ENCODE measurements at places on chromosomes 3 and 15.

DNA sequence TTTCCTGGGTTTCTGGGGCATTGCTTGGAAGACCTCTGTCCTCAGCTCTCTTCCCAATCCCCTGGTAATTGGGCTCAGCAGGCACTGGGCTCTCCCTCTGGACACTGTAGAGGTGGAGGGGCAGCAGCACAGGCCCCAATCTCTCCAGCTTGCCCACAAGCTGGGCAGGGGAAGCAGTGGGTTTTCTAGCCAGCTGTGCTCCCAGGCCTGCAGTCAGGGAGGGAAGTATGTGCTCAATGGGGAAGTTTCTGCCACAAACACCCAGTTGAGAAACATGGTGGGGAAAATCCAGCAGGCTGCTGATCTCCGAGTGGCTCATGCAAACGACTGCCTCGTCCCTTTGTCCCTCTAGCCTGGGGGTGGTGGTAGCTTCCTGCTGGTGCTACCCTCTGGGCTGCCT lies 12.8 kb upstream of the RFT1 start:
- no peaks in the 10 kb centered on the region for H3K36me3 ChIP-seq
- H3K27ac ChIP-seq = no peak overlapping the region
- no peaks in the 10 kb centered on the region for H3K27me3 ChIP-seq
- no peak overlapping the region for H3K4me3 ChIP-seq
- no peak for DNase-seq
- H3K4me1 ChIP-seq = peaks cover 7% of the 10 kb centered on the region

DNA sequence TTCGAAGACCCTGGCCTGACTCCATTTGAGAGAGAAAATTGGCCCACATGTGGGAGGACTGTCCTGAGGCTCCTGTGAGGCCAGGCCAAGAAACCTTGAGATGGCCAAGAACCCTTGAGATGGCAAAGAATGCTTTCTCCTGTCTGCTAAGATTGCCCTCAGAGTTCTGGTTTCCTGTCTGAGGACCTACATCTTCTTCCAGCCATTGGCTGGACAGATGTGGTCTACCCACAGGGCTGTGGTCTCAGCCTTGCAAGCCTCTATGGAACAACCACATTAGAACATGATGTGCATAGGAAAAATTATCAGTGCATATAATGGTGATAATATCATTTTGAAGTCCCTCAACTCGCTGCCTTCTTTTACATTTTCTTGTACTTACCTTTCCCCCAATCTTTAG lies 10.8 kb upstream of the RASA2 start:
- H3K36me3 ChIP-seq = no peaks in the 10 kb centered on the region
- no peak for DNase-seq
- no peak overlapping the region for H3K27ac ChIP-seq
- peaks cover 17% of the 10 kb centered on the region for H3K4me1 ChIP-seq

- H3K36me3 ChIP-seq = no peaks in the 10 kb centered on the region
- DNase-seq = peak; percentile 82
- H3K4me1 ChIP-seq = peaks cover 7% of the 10 kb centered on the region
Measured at GRCh38 chr3:186461141-186461540, 83.0 kb downstream of the CRYGS start.

DNA sequence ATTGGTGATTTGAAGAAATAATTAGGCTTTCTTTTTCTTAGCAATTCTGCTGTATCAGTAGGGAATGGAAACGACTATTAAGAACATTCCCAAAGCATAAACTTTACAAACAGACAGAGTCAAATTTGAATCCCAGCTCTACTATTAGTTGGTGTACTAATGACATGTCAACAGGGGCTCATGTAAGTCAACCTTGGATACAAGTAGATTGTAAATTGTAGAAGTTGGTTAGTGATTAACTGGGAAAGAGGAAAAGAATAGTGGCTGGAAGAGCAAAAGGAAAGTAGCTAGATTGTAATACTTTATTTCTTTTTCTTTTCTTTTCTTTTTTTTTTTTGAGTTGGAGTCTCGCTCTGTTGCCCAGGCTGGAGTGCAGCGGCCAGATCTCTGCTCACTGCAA lies 38.6 kb upstream of the DPPA4 start:
- H3K4me3 ChIP-seq = no peak overlapping the region
- H3K36me3 ChIP-seq = no peaks in the 10 kb centered on the region
- no peaks in the 10 kb centered on the region for H3K27me3 ChIP-seq
- H3K27ac ChIP-seq = no peak overlapping the region
- DNase-seq = no peak

- no peaks in the 10 kb centered on the region for H3K36me3 ChIP-seq
- H3K27ac ChIP-seq = no peak overlapping the region
- peaks cover 90% of the 10 kb centered on the region for H3K27me3 ChIP-seq
- DNase-seq = no peak
Measured at GRCh38 chr15:68900027-68900426, 30.3 kb upstream of the SPESP1 start.

DNA sequence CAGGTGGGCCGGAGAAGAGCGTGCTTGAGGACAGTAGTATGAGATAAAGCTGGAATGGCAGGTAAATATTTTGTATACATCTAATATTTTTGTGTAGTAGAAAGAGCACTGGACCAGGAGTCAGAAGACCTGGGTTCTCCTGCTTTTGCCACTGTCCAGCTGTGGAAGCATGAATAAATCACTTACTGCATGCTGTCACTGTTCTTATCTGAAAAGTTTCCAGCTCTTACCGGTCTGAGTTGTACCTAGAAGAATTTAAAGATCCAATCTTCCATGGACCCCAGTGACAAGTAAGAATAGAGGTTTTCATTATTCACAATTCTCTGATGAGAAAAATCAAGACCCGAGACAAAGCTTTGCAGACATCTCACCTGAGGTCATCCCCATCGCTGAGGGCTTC lies 5.9 kb downstream of the XPC start:
- no peak overlapping the region for H3K4me3 ChIP-seq
- peaks cover 33% of the 10 kb centered on the region for H3K36me3 ChIP-seq
- H3K27ac ChIP-seq = no peak overlapping the region
- no peaks in the 10 kb centered on the region for H3K27me3 ChIP-seq

DNA sequence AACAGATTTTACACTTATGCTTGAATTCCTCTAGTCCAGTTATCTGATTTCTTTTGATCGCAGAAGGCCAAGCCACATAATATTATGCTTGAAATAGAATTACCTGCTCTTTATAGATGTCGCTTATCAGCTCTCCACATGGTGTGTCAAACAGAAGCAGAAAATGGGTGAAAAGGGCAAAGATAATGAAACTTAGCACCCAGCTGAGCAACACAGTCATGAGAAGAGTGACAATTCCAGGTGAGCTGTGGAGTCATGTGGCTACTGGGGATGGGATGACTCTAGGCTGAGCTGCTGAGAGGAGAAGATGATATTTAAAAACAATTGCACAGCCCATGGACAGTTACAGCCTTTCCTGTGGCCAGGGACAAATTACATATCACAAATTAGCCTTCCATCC lies 398.7 kb upstream of the PDZRN3 start:
- no peaks in the 10 kb centered on the region for H3K27me3 ChIP-seq
- H3K36me3 ChIP-seq = no peaks in the 10 kb centered on the region
- DNase-seq = no peak

DNA sequence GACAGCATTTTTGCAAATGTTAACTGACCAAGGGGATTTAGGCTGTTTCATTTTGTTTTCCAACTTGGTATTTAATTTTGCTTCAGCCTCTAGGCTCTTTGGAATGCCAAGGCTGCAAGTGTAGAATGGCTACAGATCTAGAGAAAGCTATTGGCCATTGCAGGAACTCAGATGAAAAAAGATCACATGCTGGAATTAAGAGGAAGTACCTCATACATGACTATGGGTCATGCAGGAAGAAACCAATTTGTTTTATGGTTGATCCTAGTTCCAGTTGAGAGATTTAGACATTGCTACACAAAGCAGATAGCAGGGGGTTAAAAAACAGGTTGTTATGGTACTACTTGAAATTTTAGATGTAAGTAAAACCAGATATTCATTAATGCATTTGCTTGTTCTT lies 12.7 kb upstream of the CLDN16 start:
- no peak overlapping the region for H3K4me3 ChIP-seq
- no peak overlapping the region for H3K27ac ChIP-seq
- DNase-seq = no peak
- H3K4me1 ChIP-seq = peaks cover 6% of the 10 kb centered on the region

- no peaks in the 10 kb centered on the region for H3K27me3 ChIP-seq
- no peaks in the 10 kb centered on the region for H3K36me3 ChIP-seq
- H3K27ac ChIP-seq = no peak overlapping the region
- H3K4me1 ChIP-seq = peaks cover 7% of the 10 kb centered on the region
Measured at GRCh38 chr3:138681463-138682220, 73.1 kb downstream of the FAIM start.

DNA sequence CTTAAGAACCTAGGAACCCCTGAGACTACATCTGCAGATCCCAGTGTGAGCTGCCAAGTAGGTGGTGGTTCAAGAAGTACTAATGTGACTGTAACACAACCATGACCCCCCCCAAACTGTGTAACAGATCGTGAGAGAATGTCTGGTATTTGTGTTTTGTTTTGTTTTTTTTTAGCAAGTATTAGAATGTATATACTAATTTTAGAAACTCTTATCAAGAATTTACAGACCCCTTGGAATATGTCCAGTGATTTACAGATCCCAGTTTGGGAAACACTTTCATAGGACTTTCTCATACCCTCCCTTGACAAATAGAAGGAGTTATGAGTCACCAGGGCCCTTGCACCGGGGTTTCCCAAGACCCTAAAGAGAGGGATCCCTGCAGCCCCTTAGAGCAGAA lies 79.8 kb downstream of the SEMA5B start:
- DNase-seq = no peak
- H3K4me3 ChIP-seq = no peak overlapping the region
- no peak overlapping the region for H3K27ac ChIP-seq
- H3K36me3 ChIP-seq = no peaks in the 10 kb centered on the region
- no peaks in the 10 kb centered on the region for H3K4me1 ChIP-seq

- peaks cover 34% of the 10 kb centered on the region for H3K27me3 ChIP-seq
- H3K4me1 ChIP-seq = no peaks in the 10 kb centered on the region
- no peak for DNase-seq
- H3K36me3 ChIP-seq = no peaks in the 10 kb centered on the region
- H3K4me3 ChIP-seq = no peak overlapping the region
- H3K27ac ChIP-seq = no peak overlapping the region
Measured at GRCh38 chr15:66151809-66152208, 101.7 kb downstream of the MEGF11 start.

DNA sequence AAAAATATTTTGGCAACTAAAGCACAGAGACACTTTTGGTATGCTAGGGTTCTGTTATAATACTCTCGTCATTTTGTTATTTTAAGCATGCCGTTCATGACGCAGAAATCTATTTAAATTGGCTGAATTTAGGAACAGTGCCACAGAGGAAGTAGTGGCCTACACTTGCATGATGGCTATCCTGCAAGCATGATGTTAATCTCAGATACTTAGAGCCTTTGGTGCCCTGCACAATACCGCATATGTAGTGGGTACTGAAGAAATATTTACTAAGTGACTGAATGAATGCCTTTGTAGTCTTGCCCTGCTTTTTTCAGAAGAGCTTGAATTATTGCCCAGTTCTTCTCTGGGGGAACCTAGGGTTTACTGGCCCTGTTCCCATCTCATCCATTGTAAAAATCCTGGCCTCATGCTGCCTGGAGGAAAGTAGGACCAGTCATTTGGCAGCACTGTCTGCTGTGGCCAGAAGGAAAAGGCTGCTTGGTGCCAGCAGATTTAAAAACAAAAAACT lies 79.0 kb downstream of the SERPINI1 start:
- no peak overlapping the region for H3K27ac ChIP-seq
- H3K36me3 ChIP-seq = no peaks in the 10 kb centered on the region
- H3K27me3 ChIP-seq = no peaks in the 10 kb centered on the region
- peak; percentile 75 for DNase-seq
- H3K4me3 ChIP-seq = no peak overlapping the region

DNA sequence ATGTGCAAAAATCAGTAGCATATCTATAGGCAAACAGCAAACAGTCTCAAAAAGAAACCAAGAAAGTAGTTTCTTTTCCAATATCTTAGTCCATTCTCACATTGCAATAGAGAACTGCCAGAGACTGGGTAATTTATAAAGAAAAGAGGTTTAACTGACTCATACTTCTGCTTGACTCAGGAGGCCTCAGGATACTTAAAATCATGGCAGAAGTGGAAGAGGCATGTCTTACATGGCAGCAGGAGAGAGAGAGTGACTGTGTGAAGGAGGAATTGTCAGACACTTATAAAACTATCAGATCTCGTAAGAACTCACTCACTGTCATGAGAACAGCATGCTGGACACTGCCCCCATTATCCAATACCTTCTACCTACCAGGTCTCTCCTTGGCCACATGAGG lies 327.9 kb upstream of the EPHA3 start:
- H3K27ac ChIP-seq = no peak overlapping the region
- H3K36me3 ChIP-seq = no peaks in the 10 kb centered on the region
- no peak for DNase-seq
- H3K27me3 ChIP-seq = no peaks in the 10 kb centered on the region

- peak overlapping the region; percentile 68 for H3K27ac ChIP-seq
- DNase-seq = peak; percentile 64
- no peaks in the 10 kb centered on the region for H3K27me3 ChIP-seq
- H3K4me1 ChIP-seq = 0 out of 2 replicates have a peak, but pooled peaks cover 9% of the 10 kb centered on the region
Measured at GRCh38 chr3:123067689-123068600, 1.1 kb downstream of the PDIA5 start.

Measured in GM23248 (cell line).